Activated effector memory CD4-positive, alpha-beta T cell treated with anti-CD3 and anti-CD28 coated beads, Interleukin-2, amount 50 U/mL, for 16 hours (primary cell): ENCODE measurements at places on chromosomes 5 and 9.
A peak's percentile ranks its signal among the peaks of the same experiment; 100 is the strongest.

DNA sequence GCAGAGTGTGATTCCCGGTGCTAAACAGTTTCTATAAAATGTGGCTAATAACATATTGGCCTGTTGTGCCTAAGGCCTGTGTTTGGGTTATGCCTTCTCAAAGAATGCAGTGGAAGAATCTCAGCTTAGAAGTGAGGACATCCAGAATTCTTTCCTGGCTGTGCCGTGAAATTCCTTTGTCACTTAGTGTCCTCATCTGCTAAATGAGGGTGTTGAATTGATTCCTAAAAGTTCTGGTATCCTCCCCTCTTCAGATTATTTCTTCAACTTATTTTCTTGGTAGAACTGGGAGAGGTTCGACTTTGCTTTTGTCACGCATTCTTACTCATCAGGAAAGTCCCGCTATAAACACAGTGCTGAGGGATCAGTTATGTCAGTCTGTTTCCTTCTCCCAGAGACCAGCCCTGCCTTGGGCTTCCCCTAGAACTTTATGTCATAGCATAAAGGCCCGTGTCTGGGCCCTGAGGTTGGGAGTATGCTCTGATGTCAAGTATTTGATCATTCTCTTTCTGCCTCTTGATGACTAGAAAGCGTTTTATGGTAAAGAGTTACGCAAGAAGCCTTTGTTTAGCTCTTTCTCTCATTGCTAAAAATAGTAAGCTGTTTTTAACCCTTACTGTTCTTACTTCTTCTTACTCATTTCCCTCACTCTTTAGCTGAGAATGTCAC, 29.5 kb downstream of the MTAP start:
- peak; percentile 73 for DNase-seq

- DNase-seq = no peak
Measured at GRCh38 chr5:17233488-17233887, 16.1 kb downstream of the BASP1 start.

DNA sequence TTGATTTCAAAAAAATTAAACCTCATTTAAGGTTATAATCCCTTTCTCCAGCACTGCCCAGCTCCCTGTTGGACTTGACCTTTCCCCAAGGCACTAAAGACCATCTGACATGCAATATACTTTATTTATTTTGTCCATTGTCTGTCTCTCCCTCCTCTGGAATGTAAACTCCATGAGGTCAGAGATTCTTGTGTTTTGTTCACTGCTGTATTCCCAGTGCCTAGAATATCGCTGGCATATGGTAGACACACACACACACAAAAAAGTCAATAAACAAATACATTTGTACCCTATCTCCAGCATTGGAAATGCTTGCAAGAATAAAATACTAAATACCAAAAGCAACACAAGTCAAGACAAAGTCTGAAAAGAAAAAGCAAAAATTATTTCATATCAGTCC, 17.3 kb upstream of the ARSB start:
- DNase-seq = no peak

DNA sequence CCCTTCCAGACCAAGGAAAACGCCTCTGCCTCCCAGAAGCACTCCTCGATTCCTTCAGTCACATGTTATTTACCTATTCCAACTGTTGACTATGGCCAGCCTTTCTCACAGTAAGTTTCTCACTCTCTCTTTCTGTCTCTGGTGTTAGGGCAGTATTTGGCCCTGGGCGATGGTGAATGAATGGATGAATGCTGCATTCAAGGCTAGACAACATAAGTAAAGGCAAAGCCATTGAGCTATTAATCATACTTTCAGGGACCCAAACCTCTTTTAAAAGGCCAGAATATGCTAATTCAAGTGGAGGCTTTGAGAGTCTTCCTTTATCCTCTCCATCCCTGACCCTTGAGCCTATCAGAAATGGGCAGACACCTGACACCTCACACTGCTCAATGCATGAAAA, 78.5 kb downstream of the SEC61B start:
- no peak for DNase-seq

DNA sequence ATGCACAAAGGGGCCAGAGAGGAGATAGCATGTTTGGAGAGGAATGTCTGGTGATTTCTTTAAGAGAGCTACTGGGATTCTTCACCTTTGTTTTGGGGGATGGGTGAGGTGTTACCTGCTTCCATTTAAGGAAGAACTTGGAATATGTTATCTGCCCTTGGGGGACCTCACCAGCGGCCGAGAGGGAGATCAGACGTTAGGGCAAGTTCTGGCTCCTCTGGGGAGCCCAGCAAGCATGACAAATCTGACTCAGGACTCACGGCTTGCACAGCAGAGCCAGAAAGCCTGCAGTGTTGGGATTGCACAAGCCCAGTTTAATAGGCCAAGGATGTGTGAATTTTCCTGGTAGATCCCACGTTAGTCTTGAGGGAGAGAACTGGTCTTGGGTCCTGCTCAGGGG, 40.3 kb downstream of the SLC28A3 start:
- DNase-seq = no peak
